Cardiac septum (tissue), 1 donor: ENCODE measurements at places on chromosomes 16 and 17. TPM values are rescaled to one million over a fixed set of nuclear protein-coding genes. Genes with fewer than 3 reads are reported as not detected.

The SLX1A gene
- 24.9 TPM for total RNA-seq

GRCh38 chr17:17142556-17142955 is 63.6 kb downstream of the PLD6 start:
- DNase-seq: no peak

DNA sequence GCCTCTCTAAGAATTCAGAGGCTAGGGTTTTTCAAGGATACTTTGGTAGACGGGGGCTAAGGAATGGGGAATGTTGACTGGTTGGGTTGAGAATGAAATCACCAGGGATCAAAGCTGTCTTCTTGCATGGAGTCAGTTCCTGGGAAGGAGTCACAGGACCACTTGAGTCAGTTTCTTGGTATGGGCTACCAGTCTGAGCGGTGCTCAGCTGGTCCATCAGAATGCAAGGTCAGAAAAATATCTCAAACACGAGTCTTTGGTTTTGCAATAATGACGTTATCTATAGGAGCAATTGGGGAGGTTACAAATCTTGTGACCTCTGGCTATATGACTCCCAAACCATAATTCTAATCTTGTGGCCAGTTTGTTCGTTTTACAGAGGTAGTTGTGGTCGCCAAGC is 18.4 kb downstream of the CHD9NB start:
- DNase-seq: no peak

The TVP23C gene
- 6.9 TPM for total RNA-seq

DNA sequence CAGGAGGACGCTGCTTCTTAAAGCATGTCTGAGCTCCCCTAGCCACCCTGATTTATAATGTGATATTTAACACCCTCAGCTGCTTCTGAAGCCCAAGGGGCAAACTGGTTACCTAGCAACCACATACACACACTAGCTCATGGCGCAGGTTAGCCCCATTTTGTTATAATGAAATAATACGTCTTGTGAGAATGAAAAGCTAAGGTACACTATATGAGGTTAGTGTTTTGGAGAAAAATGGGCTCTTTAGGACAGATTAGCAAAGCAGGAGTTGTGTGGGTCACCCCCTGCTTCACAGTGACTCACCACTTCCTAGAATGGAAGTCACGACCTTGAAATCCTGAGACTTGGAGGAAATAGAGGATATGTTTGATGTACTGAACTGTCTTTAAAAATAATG is 404.8 kb upstream of the HSBP1 start:
- no peak for DNase-seq

The MYH2 gene
- 0.22 TPM for total RNA-seq

- DNase-seq: no peak
Measured at GRCh38 chr17:74373838-74374606, 6.7 kb downstream of the GPR142 start.
